ENCODE measurements at places on chromosomes 11 and 22. TPM values are rescaled to one million over a fixed set of nuclear protein-coding genes. Genes with fewer than 3 reads are reported as not detected.

DNA sequence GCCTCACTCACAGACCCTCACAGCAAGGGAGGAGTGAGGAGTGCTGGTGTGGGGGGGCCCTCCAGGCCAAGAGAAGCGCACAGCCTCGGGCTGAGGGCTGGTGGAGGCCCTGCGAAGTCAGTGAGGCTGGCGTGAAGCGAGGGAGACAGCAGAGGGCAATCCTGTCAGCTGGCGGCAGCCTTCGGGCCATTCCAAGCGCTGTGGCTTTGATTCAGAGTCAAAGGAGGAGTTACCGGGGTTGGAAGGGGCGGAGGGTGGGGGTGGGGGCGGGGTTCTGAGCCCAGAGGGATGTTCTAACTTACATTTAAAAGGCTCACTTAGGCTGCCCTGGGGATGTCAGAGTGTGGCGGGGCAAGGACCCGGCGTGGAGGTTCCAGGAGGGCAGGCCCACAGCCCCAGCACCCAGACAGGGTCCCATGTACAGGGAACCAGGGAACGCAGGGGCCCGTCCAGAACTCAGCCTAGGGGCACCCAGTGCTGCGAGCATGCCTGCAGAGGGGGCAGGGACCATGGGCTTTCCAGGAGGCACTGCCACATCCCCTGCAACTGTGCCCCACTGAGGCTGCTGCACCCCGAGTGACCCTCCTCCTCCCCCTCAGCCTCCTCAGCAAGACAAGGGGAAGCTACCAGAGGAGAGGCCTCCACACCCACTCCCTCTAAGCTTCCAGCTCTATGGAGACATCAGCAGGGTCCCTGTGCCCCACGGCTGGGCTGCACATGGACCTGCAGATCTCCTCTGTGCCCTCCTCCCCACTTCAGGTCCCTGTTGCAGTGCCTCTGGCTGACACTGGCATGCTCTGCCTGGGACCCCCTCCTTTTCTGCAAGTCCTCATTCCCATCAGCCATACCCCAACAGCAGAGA is 39.7 kb upstream of the TTLL12 start:
- DNase-seq, result no peak

DNA sequence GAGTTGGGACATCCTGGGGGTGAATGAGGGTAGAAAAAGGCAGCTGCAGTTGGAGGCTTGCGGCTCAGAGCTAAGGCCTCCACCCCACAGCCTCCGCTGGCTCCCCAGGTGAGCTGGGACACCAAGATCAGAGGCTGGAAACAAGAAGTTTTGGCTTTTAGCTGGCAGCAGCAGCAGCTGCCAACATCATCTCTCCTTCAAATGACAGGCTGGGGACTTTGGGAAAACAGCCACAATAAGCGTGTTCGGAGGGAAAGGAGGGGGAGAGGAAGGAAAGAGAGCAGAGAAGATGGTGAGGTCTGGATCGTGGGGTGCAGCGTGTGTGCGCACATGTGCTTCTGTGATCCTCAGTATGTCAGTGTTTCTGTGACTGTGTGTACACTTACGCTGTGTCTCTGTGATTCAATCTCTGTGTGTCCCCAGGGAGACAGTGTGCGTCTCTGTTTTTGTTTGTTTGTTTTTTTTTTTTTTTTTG is 62.0 kb upstream of the RASD2 start:
- DNase-seq, result no peak

DNA sequence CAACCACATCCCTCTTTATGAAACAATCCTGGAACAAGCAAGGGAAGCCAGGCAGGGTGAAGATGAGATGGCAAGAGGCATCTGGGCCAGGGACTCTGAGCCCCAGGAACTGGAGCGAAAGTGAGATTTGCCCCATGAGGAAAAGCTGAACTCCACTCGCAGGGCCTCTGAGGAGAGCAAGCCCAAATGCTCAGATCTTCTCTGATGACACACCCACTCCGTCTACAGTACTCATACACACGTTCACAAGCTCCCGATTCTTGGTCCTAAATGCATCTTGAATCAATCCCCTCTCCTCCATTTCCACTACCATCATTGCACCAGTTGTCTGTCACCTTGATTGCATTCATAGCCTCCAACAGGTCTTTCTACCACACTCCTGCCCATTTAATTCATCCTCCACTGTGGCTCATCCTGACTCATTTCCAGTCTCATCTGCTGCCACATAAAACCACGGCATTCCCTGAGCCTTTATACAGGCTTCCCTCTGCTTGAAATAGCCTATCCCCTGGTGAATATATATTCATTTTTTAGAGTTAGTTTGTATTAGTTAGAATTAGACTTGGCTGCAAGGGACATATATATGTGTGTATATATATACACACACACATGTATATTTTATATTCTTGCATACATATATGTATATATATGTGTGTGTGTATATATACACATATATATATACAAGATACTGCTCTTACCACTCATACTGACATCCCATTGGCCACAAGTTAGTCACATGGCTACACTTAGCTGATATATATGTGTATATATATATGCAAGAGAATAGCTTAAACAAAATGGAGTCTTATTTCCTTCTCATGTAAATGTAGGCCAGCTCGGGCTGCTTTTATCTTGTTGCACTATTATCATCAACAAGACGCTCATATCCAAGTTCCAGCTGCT is 1.4 kb upstream of the APOA5 start:
- no peak for DNase-seq

Gene C22orf15
- total RNA-seq, result not detected

Gene SEPTIN3
- not detected for total RNA-seq

Gene OR51B4
- total RNA-seq, result not detected
